ENCODE measurements at places on chromosomes 11 and 22.

DNA sequence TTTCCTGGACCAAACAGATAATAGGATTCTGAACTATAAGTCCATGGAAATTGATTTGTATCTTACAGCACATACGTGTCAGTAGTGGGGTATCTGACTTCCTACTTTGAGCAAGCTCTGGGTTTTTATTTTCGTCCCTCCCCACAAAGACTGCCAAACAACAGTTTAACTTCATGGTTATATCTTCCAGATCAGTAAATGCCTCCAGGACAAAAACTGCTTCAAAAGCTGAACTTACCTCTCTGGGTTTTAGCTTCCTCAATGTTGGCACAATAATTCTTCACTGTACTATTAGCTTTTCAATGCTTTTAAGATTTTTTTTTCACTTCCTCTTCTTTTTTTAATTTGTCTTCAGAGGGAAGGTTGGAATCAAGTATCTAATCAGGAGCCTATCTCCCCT lies 4.2 kb upstream of the DPF2 start:
- no peak for DNase-seq

- no peak for DNase-seq
These were observed 29.4 kb downstream of the PPP2R1B start for GRCh38 chr11:111736621-111737443.

GRCh38 chr11:128915149-128915521 lies 24.0 kb downstream of the KCNJ5 start:
- no peak for DNase-seq

DNA sequence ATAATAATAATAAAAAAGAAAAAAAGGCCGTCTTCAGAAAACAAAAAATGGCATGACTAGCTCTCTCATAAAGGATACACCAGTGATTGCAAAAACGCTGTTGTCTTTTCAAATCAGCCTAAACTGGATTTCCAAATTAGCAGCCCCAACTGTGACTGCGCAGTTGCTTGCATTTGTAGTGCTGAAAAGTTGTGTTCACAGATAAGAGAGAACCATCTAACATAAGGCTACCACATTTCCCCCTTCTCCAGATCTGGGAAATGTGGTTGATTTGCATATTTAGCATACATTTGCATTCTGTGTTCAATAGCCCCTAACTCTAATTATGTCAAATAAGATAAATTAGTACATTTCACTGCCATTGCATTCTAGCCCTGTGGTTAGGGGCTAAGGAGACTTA lies 650.7 kb downstream of the OPCML start:
- DNase-seq = no peak

- DNase-seq = no peak
These were observed 102.3 kb downstream of the TP53I11 start for GRCh38 chr11:44848203-44848962.

DNA sequence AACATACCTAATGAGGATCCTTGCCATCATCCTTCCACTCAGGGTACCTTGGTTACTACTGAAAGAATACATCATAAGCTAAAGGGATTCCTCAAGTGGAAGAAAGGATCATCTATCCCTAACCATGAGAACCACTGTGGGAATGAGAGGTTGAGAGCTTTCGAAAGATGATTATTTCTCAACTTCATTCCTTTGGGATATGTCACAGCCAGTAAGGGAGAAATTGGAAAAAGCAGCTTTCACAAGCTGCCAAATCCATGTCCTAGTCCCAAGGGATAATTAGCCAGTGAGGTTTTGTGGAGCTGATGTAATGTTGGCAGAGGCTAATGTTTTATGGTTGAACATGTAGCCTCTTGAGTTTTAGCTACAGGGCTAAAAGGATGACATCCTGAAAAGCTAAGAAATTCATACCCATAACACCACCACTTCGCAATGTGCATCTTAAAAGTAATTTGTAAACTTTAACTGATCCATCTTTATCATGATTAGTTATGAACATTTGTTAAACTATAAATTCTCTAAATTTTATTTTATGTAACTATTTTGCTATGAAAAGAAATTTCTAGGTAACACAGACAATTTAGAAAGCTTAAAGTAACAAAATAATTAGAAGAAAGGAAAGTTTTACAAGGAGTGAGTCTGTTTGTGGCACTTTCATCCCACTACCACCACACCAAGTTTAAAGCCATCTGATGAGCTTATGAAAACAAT lies 123.9 kb downstream of the MRTFA start:
- no peak for DNase-seq

- DNase-seq = no peak
These were observed 81.8 kb upstream of the SHANK2 start for GRCh38 chr11:71334191-71334590.

DNA sequence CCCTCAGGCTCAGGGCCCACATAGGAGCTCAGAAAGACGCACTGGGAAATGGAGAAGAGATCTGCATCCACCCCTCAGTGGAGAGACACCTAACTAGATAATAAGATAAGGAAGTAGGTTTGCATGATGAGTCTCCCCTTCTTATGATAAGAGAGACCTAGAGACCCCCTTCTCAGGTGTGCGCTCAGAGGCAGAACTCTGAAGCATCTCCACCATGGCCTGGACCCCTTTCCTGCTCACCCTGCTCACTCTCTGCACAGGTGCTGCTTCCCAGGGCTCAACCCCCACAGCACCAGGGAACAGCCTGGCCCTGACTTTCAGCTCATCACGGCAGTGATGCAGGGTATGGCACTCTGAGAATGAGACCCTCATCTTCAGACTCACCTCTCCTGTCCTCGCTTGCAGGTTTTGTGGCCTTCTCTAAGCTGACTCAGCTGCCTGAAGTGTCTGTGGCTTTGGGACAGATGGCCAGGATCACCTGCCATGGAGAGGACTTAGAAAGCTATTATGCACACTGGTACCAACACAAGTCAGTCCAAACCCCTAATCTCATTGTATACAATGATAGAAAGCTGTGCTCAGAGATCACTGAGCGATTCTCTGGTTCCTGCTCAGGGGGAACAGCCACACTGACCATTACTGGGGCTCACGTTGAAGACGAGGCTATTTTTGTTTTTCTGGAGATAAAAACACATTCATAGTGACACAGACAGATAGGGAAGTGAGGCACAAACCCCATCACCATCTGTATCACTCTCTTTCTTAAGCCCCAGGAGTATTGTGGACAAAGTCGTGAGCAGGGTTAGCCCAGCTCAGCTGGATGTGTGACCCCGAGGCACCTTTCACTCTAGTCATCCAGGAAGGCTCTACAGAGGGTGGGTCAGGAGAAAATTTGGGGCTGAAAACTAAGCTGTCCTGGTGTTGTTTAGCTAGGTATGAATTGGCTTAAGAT lies 29.7 kb upstream of the IGLL5 start:
- no peak for DNase-seq
